ENCODE measurements at places on chromosomes 2 and 18.
A peak's percentile ranks its signal among the peaks of the same experiment; 100 is the strongest.

- no peak for DNase-seq
These were observed 1.5 kb upstream of the SLC35G4 start for GRCh38 chr18:11607906-11608305.

GRCh38 chr2:195470622-195471021 is 186.4 kb upstream of the SLC39A10 start:
- no peak for DNase-seq

DNA sequence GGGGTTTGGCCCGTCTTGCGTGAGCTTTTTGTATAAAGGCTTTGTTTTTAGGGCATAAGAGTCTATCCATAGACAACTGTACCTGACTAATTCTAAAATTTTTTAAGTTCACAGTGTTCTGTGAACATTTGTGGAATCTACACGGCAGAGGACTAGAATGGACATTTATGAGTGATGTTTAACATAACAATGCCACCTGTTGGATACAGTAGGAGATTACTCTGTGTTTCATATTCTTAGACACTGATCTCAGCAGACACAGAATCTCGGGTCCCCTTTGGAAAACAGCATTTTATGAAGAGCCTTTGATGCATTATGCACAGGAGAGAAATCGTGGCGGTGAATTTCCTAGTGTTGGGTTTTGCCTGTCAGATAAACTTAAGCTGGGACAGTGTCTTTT is 752.2 kb downstream of the DPP10 start:
- no peak for DNase-seq

DNA sequence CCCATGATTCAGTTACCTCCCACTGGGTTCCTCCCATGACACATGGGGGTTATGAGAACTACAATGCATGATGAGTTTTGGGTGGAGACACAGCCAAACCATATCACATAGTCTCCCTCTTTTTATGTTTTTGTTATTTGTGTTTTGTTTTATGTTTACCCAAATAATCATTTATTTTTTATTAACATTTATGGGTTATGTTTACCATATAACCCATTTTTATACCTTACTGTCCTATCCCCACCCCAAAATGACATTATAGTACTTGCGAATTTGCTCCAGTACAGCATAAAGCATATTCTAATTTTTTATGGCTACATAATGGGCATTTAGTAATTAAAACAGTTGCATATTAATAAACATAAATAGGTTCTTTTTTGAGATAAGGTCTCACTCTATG is 61.9 kb upstream of the TTC27 start:
- DNase-seq = no peak

GRCh38 chr2:24909555-24910177 is 10.4 kb downstream of the ADCY3 start:
- no peak for DNase-seq

DNA sequence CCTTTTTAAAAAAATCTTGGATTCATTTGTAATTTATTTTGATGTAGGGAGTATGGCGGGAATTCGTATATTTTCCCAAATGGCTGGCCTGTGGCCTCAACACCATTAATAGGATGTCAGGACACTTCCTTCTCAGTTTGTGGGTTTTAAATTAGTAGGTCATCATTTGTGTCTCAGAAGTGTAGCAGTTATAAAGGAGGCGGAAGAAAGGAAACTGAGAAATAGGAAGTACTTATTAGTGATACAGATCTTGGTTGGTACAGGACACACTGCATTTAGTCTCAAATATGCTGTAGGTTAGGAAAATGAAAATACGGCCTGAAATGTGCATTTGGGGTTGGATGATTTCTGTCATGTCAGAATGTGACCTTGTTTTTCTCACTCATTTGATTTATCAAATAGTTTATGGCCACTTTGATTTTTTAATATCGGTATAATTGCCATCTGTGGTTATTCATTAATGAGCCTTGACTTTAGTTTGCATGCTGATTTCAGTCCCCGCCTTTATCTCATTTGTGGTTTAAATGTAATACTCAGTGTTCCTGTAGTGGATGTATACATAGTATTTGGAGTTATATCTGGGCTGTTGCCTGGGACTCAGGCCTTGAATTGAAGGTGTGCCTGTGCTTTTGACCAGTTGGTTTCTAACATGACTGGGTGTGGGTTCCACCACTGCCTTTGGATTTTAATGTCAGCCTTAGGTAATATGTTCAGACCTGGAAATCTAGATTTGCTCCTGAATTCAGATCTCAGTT is 31.4 kb downstream of the ZCCHC2 start:
- no peak for DNase-seq

DNA sequence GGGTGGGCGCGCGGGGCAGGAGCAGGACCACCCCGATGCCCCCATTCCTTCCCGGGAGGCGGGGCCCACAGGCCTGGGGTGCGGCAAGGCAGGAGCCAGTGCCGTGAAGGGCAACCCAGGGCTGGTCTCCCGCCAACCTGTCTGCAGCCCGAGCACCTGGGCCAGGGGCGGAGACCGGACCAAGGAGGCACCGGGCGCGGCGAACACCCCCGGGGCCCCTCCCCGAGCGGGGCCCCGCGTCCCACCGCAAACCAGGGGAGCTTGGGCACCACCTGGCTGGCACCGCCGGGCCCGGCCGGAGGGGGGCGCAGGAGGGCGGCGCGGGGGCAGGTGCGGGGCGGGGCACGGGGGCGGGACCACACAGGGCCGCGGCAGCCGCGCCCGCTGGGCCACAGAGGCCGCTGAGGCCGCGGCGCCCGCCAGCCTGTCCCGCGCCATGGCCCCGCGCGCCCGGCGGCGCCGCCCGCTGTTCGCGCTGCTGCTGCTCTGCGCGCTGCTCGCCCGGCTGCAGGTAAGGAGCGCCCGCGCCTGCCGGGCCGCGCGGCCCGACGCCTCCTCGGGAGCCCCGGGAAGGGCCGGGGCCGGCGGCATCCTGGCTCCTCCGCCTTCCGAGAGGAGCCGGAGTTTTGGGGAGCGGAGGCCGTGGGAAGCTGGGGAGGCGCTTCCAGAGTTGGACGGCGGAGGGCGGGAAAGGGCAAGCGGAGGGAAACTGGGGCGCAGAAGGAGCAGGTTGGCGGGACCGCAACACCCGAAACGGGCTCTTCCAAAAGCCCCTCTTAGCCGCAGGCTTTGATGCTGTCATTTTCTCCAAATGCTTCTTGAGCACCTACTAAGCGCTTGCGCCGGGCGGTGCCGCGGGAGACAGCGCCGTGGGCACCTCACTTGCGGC is at the start of gene TNFRSF11A:
Gene TNFRSF11A (plus strand): TSS at position 394 of the 889 bp plus-strand sequence. CDS start 43 bp downstream, at position 437.
- peak; percentile 12 for DNase-seq

Measured in cardiac fibroblast (primary cell).